CD4-positive, alpha-beta T cell treated with Interleukin-6 for 4 hours (primary cell): ENCODE measurements at places on chromosomes 1 and 21.

- DNase-seq = no peak
Measured at GRCh38 chr21:21664871-21665270, 666.7 kb downstream of the NCAM2 start.

- DNase-seq = no peak
Measured at GRCh38 chr1:205537386-205538018, 33.0 kb downstream of the CDK18 start.

DNA sequence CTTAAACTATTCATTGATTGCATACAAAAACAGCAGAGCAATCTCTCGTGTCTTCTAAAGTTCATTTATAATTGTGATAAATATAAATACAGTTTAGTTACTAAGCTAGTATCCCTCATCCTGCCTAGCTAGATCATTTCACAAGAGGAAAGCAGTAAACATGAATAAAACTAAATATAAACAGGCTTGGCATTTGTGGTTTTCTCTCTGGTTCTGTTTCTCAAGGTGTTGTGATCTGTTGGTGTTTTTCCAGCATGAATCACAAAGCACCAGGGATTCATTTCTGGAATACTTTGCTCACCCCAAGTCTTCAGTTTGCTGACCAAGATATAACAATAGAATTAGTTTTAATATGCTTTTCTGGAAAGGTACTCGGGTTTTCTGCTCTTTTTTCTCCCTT, 32.7 kb upstream of the GLIS1 start:
- DNase-seq = no peak

GRCh38 chr1:151705753-151706463, 10.7 kb downstream of the CELF3 start:
- DNase-seq = no peak

- no peak for DNase-seq
Measured at GRCh38 chr21:44574457-44575306, 1.2 kb downstream of the KRTAP10-4 start.

- peak; percentile 43 for DNase-seq
Measured at GRCh38 chr1:44719318-44719717, 11.7 kb downstream of the RNU5D-1 start.

DNA sequence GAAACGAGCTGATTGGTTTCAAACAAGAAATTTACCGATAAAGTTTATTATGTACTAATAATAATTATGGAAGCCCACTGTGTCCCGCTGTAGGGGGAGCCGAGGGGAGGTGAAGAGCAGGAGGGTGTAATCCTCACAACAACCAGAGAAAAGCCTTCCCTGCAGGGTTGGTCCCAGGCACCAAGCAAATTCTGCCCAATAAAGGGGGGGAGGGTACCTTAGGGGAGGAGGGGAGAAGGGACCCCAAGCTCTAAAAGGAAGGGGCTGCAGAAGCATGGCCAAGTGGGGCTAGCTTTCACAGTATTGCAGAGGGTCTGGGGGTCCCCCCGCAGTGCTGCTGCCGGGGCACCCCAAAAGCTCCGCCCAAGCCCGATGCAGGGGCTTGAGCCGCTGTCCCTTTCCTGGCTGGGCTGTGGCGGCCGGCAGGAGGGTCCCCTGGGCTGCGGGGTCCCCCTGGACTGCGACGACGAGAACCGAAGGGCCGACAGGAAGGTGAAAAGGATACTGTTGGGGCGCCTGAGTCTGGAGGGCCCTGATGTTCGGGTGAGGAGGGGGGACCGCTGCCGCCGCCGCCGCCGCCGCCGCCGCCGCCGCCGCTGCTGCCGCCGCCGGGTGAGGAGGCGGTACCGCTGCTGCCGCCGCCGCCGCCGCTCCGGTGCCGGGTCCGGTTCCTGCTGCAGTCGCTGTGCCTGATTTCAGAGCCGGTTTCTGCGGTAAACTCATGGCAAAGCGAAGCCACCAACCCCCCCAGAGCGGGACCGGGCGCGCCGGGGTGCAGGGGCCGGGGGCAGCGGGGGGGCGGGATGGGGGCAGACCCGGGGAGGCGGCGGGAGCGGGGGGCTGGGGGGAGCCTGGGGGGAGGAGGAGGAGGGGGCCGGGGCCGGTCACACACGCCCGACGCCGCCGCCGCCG, 771 bp downstream of the EIF4G3 start:
- DNase-seq = peak; percentile 53

DNA sequence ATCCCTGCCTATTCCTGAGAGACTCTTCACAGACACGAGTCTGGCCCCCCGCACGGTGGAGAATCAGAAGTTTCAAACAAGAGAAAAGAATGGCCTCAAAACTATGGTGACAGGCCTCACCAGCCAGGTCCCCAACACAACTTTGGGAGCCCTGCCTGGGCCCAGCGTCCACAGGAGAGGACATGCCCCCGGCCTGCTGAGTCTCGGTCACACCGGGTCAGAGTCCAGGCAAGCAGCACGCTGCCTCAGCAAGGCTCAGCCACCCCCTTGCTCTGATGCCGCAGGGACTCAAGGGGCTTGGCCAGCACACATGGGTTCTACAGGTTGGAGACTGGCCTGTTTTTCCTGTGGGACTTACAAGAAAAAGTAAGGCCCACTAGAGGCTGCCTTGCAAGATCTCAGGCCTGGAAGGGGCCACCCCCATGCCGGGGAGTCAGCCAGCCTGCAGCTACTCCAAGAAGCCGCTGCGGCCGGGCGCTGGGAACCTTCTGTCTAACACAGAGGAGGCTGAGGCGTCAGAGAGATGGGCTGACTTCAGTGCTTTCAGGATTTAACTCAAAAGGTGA, 116.8 kb downstream of the NPHP4 start:
- no peak for DNase-seq

DNA sequence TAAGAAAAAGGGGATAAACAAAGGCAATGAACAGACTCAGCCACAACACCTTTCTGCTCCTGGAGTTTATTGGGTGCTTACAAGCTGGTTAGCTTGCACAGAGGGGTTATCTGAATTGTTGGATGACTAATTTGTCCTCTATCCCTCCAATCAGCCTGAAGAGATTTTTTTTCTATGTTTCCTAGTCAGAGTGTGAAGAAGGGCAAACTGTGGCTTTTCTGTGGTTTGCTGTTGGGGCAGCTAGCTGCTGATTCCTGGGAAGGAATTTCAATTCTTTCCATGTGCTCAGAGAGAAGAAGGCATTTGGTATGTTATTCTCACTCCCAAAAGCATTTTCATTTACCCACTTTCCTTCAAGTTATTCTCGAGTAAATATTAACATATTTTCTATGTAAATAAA, 48.6 kb downstream of the PCP4 start:
- no peak for DNase-seq

DNA sequence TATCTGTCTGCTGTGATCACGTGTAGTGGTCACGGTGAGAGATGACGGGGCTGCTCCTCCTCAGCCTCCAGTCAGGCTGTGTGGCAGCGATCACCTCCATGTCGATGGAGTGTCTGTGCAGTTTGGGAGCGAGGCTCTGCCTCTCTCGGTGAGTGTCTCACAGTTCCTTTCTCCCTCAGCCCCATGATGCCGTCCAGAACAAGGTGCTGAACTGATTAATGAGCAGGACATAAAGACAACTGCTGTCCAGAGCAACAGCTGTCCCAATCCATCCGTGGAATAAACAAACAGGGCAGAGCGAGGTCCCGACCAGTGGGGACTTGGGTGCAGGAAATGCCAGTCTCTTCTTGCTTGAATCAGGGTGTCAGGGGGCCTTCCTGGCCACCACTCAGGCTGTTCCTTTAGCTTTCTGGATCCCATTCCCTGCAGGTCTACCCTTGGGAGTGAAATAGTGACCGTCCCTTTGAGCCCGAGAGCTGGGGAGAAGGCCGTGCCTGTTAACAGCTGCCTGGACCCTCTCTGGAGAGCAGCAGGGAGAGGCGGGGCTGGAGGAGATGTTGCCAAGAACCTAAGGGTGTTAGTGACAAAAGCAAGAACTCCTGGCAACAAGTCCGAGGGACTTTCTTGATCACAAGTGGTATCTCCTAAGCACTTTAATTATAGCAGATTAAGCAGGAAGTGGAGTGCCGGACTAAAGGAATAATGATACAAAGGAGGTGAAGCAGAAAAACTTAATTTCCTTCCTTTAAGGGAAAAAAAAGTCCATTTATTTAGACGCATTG, 443.9 kb downstream of the KIF26B start:
- no peak for DNase-seq

- DNase-seq = peak; percentile 45
Measured at GRCh38 chr1:193058529-193059281, 455 bp downstream of the UCHL5 start.

- DNase-seq = no peak
Measured at GRCh38 chr1:18945401-18945849, 11.1 kb downstream of the IFFO2 start.

- DNase-seq = peak; percentile 50
Measured at GRCh38 chr1:6601923-6602668, 573 bp downstream of the KLHL21 start.

GRCh38 chr1:217910791-217911320, 279.7 kb downstream of the SPATA17 start:
- no peak for DNase-seq

DNA sequence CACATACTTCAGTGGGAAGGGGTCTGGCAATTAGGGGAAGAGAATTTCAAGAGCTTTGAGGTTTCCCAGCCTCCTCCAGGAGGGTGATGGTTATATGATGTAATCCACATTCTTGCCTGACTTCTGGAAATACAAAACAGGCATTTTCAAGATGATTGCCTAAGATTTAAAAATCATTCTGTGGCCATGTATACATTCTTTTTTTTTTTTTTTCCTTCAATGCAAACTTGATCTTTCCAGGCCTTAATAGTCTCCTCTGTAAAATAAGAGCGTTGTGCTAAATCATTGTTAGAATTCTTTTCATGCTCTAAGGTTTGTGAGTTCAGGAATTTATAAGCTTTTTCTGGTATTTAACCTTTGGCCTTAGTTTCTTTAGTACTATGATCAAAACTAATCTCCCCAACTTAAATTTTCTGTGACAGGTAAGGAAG, 192.3 kb upstream of the HMCN1 start:
- no peak for DNase-seq

GRCh38 chr1:2803086-2803930, 1.8 kb upstream of the TTC34 start:
- no peak for DNase-seq

- DNase-seq = no peak
Measured at GRCh38 chr1:183881387-183882131, 76.6 kb downstream of the RGL1 start.

DNA sequence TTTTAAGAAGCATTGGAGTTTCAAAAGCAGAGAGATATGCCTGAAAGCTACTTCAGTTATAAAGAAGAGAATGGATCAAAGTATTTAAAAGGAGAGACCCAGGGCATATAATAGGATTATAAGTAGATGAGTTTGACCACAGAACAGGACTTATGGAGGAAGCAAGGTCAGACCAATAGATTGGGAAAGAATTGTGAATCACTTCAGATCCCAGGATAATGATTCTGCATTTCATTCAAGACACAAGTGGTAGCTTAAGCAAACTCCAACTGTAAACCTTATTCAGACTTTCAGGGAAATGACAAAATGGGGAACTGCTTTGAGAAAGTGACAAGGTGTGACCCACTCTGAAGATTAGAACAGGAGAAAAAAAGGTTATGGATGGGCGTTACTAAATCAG, 18.9 kb upstream of the OR10J5 start:
- no peak for DNase-seq

DNA sequence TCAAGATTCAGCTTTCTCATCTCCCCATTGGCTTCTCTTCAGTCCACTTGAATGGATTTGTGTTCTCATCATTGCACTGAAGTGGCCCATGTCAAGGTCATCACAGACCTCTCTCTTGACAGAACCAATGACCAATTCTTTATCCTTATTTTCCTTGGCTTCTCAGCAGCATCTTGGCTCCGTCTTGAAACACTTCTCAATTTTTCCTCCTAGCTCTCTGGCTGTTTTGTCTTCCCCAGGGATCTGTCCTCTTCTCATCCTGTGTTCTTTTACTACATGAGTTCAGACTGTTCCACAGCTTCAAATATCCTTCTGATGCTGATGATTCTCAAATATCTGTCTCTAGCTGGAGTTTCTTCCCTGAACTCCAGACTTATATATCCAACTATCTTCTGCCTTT, 78.6 kb downstream of the COLGALT2 start:
- no peak for DNase-seq

DNA sequence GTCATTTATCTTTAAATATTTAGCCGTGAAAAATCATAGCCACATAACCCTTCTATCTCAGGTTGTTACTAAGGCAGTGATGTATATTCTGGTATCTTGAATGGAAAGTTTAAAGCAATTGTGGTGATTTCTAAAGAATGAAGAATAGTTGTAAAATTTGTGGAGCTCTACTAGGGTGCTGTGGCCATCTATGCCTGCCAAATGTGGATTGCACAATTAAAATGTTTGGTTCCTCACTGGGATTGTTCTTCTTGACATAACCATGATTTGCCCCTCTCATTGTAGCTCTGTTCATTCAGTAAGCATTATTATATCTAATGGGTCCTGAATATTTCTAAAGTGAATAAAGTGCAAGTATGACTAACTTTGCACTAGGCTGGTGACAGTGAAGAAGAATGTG, 50.1 kb downstream of the AK4 start:
- DNase-seq = no peak
